NCI-H2081 treated with DMSO at 0.1 percent for 48 hours (cell line): ENCODE measurements at places on chromosomes 4 and X.

- DNase-seq, result no peak
Observed at GRCh38 chr4:155738548-155738947, 20.3 kb upstream of the GUCY1B1 start.

GRCh38 chrX:1453951-1454785 is 1.5 kb upstream of the ASMTL start:
- no peak for DNase-seq

DNA sequence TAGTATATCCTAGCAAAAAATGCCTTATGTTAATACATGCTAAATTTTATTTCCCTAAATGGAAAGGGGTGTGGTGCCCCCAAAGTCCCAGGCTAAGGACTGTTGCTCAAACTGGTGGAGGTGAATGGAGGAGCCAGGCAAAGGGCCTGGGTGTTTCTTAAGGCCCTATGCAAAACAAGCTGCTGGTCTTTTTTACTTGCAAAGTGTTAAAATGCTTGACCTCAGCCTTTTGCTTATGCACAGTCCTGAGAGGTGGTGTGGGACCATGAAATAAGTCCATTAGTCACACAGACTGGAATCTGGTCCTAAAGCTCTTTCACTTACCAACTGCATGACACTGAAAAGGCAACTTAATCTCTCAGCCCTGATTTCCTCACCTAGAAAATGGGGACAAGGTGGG is 223.5 kb upstream of the MBNL3 start:
- DNase-seq, result no peak

DNA sequence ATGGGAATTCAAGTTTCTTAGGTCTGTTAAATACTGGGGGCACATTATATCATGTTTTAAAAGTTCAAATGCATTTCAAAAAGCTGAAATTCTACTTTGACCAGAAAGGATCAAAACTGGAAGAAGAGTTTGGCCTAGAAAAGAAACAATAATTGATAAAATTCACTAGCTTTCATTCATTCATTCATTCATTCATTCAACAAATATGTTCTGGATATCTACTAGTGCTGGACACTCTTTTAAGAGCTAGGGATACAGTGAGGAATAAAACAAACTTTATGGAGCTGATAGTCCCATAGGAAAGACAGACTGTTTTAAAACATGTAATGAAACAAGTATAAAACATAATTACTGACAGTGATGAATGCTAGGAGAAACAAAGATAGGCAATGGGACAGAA is 106.0 kb downstream of the JADE1 start:
- no peak for DNase-seq

DNA sequence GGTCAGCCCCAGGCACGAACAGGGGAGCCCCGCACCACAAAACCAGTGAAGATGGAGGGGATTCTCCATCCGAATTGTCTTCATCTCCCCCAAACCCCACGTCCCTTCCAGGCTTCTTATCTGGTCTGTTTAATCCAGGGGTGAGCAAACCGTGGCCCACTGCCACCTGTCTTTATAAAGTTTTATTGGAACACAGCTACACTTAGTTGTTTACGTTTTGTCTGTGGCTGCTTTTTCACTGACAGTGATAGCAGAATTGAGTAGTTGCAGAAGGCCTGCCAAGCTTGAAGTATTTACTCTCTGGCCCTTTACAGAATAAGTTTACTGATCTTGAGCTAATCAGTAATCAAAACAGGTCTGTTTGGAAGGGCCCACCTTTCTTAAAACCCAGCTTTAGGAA is 324.0 kb downstream of the ARHGAP10 start:
- DNase-seq, result no peak

DNA sequence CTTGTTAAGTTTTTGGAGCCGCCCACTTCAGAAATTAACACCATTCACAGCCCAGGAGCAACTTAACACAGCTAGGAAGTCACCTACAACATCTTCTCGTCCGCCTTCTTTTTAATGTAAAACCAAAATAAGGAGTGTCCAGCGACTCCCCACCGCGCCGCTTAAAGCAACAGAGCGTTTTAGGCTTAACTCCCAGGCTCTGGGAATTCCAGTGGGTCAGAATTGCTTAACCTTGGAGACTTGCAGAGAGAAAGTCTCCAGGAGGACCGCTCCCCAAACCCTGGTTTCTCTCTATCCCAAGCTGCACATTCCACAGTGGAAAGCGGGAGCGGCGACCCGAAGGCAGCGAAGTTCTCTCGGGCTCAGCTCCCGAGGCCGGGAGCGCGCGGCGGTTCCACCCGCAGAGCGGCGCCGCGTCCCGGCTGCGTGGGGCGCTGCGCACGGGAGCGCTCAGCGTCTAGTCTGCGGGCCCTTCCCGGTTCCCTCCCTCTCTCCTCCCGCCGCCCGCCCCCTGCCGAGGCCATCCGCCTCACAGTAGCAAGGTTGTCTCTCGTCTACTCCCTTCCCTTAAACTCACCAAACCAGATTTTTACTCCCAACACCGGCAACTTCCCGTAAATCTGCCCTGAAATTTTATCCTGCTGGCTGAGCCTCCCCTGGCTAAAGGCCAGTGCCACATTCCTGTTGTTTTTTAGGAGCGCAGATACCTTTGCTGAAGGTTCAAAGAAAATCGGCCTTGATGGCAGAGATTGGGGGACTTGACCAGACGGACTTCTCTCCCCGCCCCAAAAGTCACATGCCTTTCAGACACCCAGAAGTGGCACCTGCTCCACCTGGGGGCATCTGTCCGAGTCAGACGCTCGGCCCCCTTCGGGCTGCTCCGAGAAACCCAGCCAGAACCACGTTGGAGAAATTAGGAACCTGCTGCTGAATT is at the start of gene RBM47:
Gene RBM47, minus strand, starts transcription at position 464 of the 934 bp plus-strand sequence. CDS start 190,971 bp downstream, outside the sequence.
- DNase-seq, result no peak

DNA sequence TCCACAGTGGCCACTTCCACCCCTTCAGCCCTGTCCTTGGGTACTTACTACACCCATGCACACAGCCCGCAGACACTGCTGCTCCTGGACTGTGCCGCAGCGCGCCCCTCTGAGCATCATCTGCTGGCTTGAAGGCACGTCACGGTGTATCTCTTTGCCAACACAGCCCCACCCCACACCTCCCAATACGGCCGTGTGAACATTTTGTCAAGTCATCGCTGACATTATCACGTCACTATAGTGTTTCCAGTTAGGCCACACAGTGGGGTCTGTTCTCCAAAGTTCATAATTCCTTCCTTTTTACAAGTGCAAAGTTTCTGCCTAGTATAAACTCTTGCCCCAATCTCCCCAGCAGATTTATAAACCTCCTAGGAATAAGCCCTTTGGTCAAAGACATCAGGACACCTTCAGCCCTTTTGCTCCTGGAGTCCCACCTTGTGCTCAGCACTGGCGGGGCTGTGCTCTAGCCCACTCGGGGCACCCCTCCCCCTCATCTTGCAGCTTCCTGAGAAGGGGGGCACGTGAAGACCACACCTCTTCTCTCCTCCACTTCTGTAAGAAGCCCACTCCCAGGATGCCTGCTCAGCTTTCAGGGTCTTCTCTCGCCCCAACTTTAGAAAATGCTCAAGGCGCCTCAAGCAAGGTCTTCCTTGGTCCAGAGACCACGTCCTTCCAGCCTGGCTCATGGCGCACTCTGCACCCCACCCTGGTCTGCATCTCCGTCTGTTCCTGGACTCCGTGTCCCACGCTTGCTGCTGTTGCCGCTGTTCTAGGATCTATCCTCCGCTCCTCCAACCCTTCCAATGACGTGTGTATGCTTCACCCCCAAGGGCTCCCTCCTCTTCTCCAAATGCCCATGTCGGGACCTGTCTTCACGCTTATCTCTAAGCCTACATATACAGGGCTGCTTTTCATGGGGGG is 7.2 kb downstream of the FAM53A start:
- DNase-seq, result no peak

- no peak for DNase-seq
Observed at GRCh38 chr4:80101792-80102116, 28.7 kb upstream of the ANTXR2 start.

DNA sequence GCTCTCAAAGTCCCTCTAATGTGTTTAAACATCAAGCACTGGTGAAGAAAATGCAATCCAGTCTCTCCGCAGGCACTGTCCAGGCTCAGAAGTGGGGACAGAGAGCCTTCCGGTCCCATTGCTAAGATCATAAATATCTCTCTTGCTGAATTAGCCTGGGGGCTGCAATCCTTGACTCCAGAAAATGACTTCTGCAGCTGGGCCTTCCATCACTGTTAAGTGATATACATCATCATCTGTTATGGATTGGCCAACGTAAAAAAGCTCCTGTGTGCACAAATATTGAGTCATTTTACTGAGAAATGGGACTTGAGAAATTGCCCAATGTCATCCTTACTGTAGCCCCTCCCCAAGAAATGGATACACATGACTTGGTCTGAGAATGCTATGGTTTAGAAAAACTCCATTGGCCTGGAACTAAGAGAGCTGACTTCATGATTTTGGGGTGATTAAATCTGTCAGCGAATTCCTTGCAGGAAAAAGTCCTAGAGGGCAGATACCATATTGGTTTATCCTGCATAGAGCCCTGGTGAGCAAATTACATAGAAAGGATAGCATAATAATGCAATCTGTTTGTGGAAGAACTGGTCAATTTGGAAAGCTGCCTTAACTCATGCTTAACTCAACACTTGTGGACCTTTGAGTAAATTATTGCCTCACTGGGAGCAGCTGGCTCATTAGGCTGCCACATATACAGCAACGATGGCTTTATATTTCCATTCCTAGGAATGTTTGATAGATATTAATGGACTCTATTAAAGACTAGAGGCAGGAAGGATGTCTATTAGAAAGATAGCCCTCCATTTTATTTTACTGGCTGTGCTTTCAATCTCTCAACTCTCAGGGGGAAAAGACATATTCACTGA is 346.1 kb downstream of the GBA3 start:
- peak; percentile 28 for DNase-seq

DNA sequence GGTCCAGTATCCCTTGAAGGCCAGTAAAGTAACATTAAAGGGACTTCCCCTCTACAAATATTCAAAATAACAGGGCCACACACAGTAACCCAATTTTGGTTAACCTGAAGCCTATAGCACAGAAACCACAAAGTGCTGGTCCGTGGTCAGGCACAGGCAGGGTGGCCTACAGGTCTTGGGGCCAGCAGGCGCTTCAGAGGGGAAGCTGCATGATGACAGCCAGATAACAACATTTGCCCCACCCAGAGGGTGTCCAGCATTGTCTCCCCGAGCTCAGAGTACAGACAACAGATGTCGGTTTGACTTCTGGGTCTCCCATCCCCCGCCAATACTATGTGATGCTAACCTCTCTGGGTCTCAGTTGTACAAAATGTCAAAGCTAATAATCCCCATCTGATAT is 51.1 kb downstream of the SH3KBP1 start:
- no peak for DNase-seq

DNA sequence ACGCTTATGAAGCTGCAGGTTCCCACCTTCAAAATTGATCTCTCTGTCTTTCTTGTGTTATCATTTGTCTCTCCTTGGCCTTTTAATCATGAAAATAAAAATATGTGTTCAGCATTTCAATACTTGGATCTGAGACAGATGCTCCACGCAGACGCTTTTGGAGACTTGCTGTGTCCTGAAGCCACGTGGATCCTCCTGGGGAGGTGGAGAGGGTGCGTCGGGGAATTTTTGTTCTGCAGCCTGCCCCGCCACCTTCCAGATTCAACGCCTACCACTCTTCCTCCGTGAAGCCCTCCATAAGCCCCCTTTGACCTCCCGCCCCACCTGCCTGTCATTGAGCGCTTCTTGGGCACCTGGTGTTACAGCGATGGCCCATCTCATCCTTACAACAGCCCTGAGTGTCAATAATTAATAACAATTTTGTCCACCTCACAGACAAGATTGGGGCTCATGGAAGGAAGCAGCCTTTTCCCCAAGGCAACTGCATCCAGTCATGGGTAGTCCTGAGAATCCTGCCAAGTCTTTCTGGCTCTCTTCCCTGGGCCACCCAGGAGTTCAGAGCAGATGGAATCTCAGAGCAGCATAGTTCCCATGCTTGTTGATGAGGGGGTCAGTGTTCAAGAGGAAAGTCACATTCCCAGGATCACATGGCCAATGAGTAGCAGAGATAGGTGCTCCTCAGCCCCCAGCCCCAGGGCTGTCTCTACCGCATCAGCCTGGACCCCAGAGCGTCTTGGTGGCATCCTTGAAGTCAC is 172.6 kb upstream of the PSAPL1 start:
- DNase-seq, result no peak

GRCh38 chr4:150874338-150875226 is 140.5 kb downstream of the LRBA start:
- DNase-seq, result no peak

DNA sequence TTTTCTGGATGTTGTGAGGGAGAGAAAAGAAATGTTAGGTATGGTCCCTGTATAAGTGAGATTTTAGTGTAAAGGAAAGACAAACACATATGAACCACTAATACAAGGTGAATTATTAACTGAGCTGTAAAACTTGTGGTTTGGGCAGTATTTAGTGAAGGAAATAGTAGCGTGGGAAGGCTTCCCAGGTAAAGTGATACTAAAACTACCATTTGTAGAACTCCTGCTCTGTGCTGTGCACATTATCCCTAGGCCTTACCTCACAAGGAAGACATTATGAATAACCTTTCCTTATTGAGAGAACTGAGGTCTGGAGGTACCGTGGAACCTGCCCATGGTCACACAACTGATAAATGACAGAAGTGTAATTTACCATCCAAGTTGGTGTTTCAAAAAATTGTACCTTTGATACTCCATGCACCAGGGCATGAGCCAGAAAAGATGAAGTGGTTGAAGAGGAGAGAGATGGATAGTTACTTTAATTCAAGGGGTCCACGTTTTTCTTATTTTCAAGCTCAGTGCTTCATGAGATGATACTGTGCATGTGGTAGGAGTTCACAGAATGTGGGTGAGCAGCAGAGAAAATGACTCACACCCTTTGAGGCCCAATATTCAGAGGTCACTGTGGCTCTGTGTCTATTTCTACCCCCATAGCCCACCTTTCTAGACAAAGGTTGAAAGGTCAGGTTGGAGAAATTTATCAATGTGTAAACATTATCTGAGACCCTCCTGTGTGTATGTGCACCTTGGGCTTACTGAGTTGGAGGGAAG is 2.6 kb upstream of the VSIG4 start:
- DNase-seq, result no peak

DNA sequence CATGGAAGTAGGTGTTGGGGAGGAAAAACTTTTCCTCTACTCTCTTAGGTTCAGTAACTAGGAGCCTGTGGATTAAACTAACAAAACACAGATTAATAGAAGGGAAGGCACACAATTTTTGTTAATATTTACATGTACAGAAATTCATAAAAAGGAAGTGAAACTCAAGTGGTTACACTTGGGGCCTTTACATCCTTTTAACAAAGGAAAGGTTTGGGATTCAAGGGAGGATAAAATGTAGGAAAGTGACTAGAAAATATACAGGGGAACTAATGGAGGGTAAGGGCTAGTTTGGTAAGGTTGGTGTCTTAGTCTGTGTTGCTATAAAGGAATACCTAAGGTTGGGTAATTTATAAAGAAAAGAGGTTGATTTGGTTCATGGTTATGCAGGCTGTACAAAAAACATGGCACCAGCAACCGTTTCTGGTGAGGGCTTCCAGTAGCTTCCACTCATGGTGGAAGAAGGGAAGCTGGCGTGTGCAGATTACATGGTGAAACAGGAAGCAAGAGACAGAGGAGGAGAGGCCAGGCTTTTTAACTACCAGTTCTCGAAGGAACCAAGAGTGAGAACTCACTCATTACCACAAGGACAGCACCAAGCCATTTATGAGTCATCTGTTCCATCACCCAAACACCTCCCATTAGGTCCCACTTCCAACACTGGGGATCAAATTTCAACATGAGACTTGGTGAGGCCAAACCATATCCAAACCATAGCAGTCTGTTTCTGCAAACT is 124.4 kb downstream of the CHRDL1 start:
- no peak for DNase-seq
